ENCODE measurements at places on chromosomes 4 and X.

DNA sequence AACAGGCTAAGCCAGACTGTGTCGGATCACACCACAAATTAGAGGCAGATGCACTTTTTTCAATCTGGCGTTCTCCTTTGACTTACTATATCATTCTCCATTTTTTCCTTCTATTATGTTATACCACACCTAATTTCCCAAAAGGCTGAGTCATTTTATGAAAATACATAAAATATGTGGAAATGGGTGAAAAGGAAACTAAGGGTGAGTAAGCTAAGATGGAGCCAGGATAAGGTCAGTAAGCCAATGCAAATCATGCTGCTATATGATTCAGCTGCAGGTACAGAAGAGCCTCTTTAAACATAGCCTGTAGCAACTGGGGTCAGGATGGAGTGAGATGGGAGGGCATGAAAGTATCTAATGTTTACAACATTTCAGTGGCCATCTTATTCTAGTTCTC, 94.0 kb upstream of the TEX13A start:
- no peak for DNase-seq

- DNase-seq = no peak
Measured at GRCh38 chrX:101507986-101508385, 22.7 kb downstream of the ARMCX4 start.

- peak; percentile 82 for DNase-seq
Measured at GRCh38 chr4:184420881-184421416, 53.4 kb downstream of the IRF2 start.

GRCh38 chrX:85244450-85245211, 840 bp downstream of the ZNF711 start:
- no peak for DNase-seq

- DNase-seq = no peak
Measured at GRCh38 chrX:97252111-97252510, 368.4 kb downstream of the RPA4 start.

- no peak for DNase-seq
Measured at GRCh38 chrX:14590693-14591424, 61.5 kb downstream of the GLRA2 start.

GRCh38 chr4:53937327-53937726, 127.1 kb downstream of the CHIC2 start:
- DNase-seq = no peak

DNA sequence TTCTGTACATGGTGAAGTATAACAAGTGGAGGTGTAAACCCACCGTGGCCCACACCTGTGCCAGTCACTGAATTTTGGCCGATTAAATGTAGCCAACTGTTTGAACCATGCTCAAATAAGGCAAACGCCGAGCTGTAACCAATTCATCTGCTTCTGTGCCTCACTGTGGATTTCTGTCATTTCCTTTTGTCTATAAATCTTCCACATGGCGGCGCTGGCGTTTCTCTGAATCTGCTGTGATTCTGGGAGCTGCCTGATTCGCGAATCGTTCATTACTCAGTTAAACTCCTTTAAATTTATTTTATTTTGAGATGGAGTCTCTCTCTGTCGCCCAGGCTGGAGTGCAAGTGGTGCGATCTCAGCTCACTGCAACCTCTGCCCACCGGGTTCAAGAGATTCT, 19.2 kb downstream of the SUPT20HL2 start:
- peak; percentile 46 for DNase-seq

DNA sequence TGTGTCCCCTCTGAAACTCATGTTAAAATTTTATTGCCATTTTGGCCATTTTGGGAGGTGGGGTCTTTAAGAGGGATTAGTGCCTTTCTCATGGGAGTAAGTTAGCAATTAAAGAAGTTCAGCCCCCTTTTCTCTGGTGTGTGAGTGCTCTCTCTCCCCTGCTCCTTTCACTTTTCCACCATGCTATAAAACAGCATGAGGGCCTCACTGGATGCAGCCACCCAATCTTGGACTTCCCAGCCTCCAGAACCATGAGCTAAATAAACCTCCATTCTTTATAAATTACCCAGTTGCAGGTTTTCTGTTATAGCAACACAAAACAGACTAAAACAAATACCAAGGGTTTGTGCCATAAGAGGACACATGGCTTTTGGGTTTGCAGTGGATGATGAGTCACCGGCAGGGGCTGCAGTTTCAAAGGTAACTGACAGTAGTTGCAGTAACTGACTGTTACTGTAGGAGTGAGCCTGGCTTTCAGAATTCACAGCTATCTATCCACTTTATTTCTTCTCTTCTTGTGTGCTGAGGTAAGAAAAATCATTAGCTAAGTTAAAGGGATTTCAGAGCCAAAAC, 121.5 kb downstream of the PPEF1 start:
- DNase-seq = peak; percentile 4

DNA sequence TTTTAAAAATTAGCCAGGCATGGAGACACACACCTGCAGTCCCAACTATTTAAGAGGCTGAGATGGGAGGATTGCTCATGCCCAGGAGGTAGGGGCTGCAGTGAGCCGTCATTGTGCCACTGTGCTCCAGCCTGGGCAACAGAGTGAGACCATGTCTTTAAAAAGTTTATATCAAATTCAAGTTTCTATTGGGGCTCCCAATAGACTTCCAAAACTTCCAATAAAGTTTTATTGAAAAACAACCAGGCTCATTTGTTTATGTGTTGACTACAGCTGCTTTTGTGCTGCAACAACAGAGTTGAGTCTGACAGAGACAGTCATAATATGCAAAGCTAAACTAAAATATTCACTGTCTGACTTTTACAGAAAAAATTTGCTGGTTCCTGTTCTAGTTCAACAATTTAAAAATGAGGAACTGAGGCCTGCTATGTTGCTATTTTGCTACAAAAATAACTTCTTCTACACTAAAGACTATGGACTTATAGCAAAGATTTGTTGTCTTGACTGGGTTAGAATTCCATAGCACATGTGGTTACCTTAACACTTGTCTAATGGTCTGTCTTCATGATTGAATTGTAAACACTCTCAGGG, 63.3 kb upstream of the RELL1 start:
- DNase-seq = no peak

DNA sequence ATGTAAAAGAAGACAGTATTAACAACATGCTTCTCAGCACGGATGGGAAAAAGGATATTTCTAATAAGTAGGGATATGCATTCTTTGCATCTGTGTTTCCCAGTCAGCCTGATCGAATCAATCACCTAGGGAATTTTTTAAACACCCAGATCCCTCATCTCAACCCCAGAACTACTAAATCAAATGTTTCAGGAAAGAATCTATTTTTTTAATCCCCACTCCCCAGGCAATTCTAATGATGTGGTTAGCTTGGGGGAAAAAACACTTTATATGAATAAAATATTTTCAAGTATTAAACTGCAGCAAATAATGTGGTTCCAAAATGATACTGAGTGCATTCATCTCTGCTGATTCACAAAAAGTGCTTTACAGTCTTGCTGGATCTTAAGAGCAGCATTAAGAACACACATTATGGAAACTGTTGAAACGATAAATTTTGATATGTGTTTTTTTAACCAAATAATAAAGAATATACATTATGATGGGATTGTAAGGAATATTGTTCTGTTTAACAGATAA, 68.7 kb upstream of the GUCY1A1 start:
- no peak for DNase-seq

GRCh38 chrX:131783555-131784308, 239.4 kb upstream of the STK26 start:
- peak; percentile 96 for DNase-seq

- peak; percentile 53 for DNase-seq
Measured at GRCh38 chr4:102447413-102447812, 53.7 kb upstream of the NFKB1 start.

GRCh38 chrX:71622576-71623450, 4.5 kb upstream of the CXCR3 start:
- peak; percentile 94 for DNase-seq

- DNase-seq = no peak
Measured at GRCh38 chr4:111675746-111676145, 469.5 kb upstream of the FAM241A start.

- DNase-seq = no peak
Measured at GRCh38 chr4:139942241-139942640, 211.7 kb downstream of the MAML3 start.

DNA sequence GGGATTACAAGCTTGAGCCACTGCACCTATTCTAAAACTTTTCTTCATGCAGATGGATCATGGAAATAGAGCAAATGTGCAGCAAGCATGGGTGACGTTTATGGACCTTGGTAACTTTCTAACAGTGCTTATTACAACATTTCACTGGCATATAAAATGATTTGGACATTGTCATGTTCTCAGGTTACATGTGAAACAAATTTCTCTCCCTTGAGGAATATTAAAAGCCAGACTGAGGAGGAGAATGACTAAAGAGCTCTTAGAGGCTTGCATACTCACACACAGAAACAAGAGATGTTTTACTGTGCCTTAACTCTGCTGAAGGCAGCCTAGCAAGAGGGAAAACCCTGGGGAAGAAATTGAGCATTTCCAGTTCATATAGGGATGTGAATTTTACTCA, 38.6 kb upstream of the GPR101 start:
- DNase-seq = no peak

GRCh38 chr4:38935391-38936073, 67.9 kb downstream of the FAM114A1 start:
- no peak for DNase-seq

DNA sequence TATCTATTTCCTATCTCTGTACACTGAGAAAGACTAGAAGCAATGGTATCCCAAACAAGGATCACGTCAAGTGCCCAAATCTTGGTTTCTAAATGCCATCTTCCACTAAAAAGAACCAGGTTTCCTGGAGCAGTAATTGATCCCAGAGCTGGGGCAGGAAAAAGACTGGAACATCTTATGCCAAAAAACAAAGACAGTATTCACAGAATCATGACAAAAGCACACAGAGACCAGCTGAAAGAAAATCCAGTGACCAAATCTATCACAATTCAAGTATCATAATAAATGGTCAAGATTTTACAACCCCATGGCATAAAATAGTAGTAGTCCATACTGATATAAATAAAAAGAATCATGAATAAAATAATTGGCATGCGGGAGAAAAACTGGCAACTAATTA, 44.9 kb downstream of the CENPC start:
- no peak for DNase-seq

- no peak for DNase-seq
Measured at GRCh38 chrX:29728639-29729038, 486.7 kb upstream of the MAGEB2 start.

DNA sequence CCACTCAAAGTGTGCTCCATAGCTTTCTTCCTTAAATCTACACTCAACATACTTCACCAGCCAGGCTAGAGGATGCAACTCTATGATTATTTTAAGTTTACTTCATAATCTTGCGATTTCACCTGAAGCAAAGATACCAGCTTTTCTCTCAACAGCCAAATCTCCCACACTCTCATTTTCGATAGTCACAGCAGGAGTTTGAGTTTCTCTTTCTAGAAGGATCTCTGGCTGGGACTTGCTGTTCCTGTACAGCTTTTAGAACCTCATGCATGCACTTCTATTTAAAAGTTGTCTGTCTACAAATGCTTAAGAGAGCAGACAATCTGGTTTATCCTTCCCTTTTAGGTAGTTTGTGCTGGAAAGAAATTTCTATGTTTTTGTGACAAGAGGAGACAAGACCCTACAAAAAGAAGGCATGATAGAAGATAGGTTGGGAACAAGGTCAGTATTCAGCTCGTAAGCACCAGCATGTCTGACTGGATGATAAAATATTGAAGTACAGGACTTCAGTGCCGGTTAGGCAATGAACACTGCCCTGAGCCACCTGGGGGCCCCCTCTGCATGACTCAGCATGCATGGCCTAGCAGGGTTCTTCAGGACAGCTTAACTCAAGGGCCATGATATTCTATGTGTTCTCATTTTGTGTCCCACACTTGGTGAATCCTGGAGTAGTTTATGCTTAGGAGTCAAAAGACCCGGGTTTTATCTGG, 65.6 kb downstream of the ATXN3L start:
- no peak for DNase-seq

GRCh38 chr4:169658196-169658595, 37.8 kb downstream of the CLCN3 start:
- no peak for DNase-seq

GRCh38 chr4:189917161-189917891, 23.3 kb upstream of the FRG1 start:
- DNase-seq = no peak

DNA sequence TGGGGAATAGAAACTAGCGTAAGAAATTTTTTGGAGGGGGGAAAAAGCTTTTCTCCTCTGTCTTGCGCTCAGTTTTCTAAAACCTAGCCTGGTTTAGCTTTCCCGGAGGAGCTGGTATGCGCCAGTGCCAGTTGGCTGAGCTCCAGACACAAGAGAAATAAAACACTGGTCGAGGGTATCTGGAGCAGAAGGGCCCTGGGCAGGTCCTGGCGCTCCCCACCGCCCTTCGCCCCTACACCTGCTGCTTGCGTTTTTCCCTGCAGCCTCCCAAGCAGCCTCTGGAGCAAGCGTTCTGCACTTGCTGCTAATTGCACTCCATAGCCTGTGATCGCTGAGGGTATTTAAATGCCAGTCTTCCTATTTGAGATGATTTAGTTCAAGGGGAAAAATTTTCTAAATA, 816 bp downstream of the EREG start:
- DNase-seq = no peak

GRCh38 chr4:36786519-36786918, 458.0 kb upstream of the NWD2 start:
- DNase-seq = no peak

GRCh38 chrX:16883487-16883804, 13.3 kb upstream of the RBBP7 start:
- no peak for DNase-seq

DNA sequence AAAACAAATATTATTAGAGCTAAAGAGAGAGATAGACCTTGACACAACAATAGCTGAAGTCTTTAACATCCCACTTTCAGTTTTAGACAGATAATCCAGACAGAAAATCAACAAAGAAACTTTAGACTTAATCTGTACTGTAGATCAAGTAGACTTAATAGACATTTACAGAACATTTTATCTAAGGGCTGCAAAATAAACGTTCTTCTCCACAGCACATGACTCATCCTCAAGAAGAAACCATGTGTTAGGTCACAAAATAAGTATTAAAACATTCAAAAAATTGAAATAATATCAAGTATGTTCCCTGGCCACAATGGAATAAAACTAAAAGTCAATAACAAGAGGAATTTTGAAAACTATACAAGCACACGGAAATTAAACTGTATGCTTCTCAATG, 1510.3 kb upstream of the PCDH10 start:
- no peak for DNase-seq

DNA sequence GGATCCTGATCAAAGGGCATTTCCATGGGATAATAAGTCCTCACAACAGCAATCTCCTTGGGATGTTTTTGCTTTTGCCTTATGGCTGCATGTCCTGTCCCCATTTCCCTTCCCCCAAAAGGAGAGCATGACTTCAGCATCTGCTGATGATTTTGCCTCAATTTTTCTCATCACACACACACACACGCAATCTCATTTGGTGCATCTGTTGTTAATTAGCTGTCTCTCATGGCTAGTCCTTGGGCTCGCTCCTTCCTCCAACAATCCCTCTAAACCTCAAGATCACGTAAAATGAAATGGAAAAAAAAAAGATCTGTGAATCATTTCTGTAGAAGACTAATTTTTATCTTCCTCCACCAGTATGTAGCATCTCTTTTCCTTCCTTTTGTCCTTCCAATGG, 153.6 kb downstream of the RBMX2 start:
- DNase-seq = no peak

GRCh38 chrX:10231461-10231860, 74.7 kb downstream of the CLCN4 start:
- DNase-seq = no peak
